ENCODE measurements at places on chromosomes 13 and 19. TPM values are rescaled to one million over a fixed set of nuclear protein-coding genes. Genes with fewer than 3 reads are reported as not detected.

GRCh38 chr19:14277608-14278007, 71.6 kb upstream of the ADGRL1 start:
- DNase-seq = no peak

DNA sequence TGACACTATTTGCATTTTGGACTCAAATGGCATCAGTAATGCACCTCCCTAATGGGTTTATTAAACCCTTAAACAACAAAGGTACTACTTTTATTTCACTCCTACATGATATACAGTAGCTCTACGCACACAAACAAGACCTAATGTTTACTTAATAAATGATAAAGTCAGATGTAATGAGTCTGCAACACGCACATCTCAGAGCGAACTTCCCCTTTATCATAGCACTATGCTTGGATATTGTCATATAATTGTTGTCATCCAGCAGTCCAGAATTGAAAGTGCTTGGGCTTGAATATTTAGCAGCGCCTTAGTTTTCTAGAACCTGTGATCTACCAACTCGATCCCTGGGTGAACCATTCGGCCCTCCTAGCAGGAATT, 772 bp downstream of the PARP4 start:
- DNase-seq = no peak

- no peak for DNase-seq
These were observed 139.3 kb downstream of the PCDH9 start for GRCh38 chr13:67090856-67091255.

DNA sequence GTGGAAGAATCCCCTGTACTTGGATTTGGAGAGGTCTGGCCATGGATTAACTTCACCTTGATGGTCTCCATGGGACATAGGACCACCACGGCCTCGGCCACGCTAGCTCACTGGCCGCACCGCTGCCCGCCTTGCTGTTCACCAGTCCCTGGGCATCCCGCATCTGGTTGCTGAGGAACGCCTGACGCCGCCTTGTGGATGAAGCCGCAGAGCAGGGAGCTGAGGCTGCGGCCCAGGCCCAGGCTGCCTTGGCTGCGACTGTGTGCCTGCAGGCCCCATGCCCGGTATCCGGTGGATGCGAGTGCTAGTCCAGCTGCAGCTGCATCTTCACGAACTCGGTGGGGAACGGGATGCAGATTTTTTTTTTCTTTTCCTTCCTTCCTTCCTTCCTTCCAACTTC, 1407.1 kb downstream of the UQCRFS1 start:
- no peak for DNase-seq

- DNase-seq = peak; percentile 59
These were observed 2.7 kb upstream of the PLIN3 start for GRCh38 chr19:4870025-4870700.

DNA sequence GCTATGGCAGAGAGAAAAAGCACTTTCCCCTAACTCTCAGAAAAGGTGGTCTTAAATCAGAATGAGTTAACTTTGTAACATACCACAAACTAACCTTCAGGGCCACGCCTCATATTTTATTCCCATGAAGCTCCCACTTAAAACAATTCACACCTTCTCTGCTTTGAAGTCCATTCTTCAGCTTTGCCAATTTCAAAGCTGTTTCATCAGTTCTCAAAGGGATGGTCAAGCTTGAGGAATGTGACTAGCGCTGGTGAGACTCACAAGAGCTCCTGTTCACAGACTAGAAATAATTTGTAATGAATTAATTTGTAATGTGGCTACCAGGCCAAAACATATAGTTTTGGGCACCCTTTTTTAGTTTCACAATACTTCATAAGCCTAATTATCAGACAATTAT, 68.2 kb downstream of the STK24 start:
- no peak for DNase-seq

- DNase-seq = no peak
These were observed 3.4 kb downstream of the DNMT1 start for GRCh38 chr19:10191347-10191746.

- peak; percentile 43 for DNase-seq
These were observed 72.4 kb upstream of the CLDN10 start for GRCh38 chr13:95480131-95480545.

DNA sequence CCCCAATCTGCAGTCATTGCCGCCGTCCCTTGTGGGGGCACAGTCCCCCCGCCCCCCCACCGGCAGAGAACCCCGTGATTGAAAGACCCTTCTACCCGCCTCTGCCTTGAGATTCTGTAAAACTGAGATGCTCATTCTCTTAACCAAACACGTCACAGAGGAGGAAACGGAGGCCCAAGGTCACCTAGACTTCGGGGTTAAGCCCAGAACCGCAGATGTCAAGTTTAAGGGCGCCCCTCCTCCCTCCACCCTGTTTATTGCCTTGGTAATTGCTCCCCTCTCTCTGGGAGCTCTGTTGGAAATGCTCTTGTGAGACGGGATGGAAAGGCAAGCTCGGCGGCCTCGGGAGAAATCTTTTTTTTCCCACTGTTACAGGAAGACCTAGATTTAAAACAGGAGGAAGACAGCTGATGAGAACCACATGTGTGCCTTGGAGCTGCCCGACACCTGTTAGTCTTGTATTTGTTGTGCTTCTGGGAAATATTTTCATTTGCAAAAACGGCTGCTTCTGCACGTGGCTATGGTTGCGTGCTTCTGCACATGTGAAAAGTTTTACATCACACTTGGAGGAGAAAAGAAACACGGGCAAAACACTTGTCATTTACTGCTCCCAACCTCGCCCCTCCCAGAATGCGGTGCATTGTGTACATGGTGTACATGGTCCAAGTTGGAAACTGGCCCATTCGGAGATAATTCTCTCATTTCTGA, 1.1 kb upstream of the MED26 start:
- peak; percentile 50 for DNase-seq

The SYDE1 gene
- total RNA-seq = 0.09 TPM

The ACER1 gene
- total RNA-seq = not detected

The PRPF31 gene
- 63.6 TPM for total RNA-seq

The KLK6 gene
- not detected for total RNA-seq

The MAST1 gene
- total RNA-seq = 2.5 TPM

The GNG7 gene
- total RNA-seq = not detected

Measured in activated CD8-positive, alpha-beta memory T cell treated with anti-CD3 and anti-CD28 coated beads, Interleukin-2, amount 10 ng/mL, durations not matched to agents 7 days and 5 days (primary cell).